Adipocyte (in vitro differentiated cells): ENCODE measurements at places on chromosomes 13 and 19.

DNA sequence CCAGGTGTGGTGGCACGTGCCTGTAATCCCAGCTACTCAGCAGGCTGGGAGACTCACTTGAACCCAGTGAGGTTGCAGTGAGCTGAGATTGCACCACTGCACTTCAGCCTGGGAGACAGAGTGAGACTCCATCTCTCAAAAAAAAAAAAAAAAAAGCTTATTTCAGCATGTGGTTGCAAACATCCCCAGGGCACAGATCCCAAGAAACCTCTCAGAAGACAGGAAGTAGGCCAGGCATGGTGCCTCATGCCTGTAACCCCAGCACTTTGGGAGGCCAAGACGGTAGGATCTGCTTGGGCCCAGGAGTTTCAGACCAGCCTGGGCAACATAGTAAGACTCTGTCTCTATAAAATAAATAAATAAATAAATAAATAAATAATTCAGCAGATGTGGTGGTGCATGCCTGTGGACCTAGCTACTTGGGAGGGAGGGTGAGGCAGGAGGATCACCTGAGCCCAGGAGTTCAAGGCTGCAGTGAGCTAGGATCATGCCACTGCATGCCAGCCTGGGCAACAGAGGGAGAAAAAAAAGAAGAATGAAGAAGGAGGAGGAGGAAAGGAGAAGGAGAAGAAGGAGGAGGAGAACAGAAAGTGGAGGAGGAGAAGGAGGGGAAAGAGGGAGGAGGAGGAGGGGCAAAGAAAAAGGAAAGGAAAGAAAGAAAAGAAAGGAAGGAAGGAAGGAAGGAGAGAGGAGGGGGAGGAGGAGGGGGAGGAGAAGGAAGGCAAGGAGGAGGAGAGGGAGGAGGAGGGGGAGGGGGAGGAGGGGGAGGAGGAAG is 4.3 kb upstream of the LRRC8E start:
- DNase-seq: no peak

DNA sequence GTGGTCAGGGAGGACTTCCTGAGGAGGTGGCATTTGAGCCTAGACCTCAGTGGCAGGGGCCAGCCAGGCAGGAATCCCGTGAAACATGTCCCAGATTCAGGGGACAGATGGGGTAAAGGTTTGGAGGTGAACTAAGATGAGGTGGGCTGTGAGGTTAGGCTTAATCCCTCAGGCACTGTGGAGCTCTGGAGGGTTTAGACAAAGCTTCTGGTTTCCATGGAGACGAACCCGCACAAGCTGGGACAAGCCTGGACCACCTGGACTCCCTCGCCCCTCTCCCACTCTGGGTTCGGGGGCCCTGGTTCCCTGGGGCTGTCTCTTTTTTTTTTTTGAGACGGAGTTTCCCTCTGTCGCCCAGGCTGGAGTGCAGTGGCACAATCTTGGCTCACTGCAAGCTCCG is 15.7 kb downstream of the TJP3 start:
- DNase-seq: no peak

DNA sequence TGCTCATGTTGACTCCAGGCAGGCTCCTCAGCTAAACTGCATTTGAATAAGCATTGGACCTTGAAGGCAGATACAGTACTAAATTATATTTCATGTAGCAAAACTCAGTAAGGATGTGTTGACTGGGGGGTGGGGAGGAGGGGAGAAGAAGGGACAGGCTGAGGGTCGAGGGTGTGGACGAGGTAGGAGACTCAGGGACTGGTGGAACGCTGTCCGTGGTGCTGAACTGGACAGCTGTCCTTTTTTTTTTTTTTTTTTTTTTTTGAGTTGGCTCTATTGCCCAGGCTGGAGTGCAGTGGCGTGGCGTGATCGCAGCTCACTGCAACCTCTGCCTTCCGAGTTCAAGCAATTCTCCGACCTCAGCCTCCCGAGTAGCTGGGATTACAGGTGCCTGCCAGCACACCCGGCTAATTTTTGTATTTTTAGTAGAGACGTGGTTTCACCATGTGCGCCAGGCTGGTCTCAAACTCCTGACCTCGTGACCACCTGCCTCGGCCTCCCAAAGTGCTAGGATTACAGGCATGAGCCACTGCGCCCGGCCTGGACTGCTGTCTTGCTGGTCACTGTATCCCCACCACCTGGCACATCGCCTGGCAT is 33.2 kb upstream of the CASP14 start:
- peak; percentile 38 for DNase-seq

- no peak for DNase-seq
Observed at GRCh38 chr19:5113633-5114586, 145.0 kb downstream of the KDM4B start.

DNA sequence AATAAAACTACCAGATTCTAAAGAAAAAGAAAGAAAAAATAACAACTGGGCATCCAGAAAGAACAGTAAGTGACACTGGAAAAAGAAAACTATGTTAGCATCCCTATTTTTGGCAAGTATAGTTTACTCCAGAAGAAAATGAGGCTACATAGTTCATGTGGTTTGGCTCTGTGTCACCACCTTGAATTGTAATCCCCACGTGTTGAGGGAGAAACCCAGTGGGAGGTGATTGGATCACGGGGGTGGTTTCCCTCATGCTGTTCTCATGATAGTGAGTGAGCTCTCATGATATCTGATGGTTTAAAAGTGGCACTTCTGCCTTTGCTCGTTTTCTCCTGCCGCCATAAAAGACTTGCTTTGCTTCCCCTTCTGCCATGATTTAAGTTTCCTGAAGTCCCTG is 76.9 kb downstream of the ITGBL1 start:
- peak; percentile 59 for DNase-seq

DNA sequence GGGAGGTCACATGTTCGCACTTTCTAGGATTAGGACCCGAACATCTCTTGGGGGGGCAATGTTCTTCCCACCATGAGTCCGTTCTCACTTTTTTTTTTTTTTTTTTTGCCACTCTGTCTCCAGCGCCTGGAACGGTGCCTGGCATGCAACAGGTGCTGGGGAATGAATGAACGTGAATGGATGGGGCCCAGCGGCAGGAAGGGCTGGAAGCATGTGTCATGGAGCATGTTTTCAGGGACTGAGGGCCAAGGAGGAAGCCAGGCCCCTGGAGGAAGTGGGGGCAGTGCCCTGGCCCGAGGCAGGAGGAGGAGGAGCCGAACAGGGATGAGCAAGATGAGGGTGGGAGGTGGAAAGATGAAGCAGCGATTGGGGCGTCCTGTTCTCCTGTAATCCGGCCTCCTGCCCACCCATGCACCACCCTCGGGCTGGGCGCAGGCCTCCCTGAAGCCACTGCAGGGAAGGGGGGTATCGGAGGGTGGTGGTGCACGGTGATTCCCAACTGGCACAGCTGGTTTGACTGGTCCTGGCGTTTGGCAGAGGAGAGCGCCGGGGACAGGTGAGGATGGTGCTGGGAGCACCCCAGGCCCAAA is 8.8 kb upstream of the SULT2B1 start:
- DNase-seq: no peak

DNA sequence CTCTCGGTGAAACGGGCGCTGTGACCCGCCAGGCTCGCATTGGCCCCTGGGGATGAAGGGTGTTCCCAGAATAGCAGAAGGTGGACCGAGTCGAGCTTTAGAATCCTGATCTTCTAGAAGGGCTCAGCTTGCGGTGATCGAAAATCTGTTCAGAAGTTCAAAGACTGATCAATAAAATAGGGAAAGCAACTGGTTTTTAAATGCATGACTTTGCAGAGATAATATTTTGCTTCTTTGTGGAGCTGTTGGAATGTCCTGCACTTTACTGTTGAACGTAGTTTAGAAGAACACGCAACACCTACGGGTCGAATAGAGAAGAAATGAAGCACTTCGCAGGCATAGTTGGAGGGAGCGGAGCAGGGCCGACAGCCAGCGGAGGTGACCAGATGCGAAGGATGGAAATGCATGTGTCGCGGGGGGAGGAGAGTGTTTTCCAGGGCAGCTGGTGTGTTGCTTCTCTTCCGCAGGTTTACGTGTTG is 766 bp downstream of the CEBPG start:
- DNase-seq: peak; percentile 69

GRCh38 chr19:35545855-35546381 is 492 bp downstream of the TMEM147 start:
- peak; percentile 61 for DNase-seq

GRCh38 chr19:3154957-3155736 is 19.3 kb downstream of the GNA15 start:
- peak; percentile 98 for DNase-seq

GRCh38 chr19:39405958-39406655 is 540 bp upstream of the ZFP36 start:
- no peak for DNase-seq

GRCh38 chr13:26017932-26018665 is 33.7 kb downstream of the SHISA2 start:
- DNase-seq: no peak

DNA sequence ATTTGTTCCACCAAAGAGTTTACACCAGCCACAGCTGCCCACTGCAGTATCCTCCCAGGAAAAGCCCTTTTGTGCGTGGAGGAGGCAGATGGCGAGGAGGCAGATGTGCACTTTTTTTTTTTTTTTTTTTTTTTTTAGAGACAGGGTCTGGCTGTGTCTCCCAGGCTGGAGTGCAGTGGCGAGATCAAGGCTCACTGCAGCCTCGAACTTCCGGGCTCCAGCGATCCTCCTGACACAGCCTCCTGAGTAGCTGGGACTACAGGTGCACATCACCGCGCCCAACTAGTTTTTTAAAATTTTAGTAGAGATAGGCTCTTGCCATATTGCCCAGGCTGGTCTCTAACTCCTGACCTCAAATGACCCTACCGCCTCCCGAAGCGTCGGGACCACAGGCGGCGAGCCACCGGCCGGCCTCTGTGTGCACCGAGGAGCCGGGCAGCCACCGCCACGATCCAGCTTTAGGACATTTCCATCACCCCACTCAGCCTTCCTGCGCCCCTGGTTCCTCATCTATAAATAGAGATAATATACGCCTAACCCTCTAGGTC is 563 bp upstream of the PDCD5 start:
- no peak for DNase-seq

GRCh38 chr19:41541990-41542584 is 33.9 kb upstream of the CEACAM21 start:
- DNase-seq: peak; percentile 19

DNA sequence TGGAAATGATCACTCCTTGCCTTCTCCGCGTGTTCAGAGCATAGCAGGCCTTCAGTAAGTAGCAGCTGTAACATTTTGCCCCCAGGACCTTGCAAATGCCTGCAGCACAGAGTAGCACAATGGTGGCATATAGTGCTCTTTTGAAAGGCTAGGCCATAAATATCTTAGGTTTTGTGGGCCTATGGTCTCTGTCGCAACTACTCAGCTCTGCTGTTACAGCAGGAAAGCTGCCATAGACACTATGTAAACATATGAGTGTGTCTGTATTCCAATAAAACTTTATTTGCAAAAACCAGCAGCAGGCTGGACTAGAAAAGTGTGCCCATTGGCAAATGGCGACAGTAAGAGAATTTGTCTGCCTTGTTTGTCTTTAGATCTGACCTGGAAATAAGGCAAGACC is 9.4 kb downstream of the ITPKC start:
- no peak for DNase-seq
